NCI-H2029 treated with DMSO at 0.1 percent for 48 hours (cell line): ENCODE measurements at places on chromosomes 5 and 9.

DNA sequence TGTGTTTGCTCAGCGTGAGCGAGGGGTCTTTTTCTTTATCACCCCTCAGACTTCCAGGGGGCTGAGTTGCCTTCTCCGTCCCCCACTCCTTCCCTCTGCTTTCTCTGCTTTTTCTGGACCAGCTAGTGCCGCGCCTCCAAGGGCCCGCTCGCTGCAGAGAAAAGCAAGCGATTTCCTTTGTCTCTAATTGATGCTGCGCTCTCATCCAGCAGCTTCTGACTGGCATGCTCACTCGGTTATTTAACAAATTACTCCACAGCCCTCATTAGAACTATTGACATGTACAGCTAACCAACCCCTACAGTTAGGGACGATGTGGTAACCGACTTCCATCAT is 288.0 kb downstream of the ELAVL2 start:
- no peak for DNase-seq

DNA sequence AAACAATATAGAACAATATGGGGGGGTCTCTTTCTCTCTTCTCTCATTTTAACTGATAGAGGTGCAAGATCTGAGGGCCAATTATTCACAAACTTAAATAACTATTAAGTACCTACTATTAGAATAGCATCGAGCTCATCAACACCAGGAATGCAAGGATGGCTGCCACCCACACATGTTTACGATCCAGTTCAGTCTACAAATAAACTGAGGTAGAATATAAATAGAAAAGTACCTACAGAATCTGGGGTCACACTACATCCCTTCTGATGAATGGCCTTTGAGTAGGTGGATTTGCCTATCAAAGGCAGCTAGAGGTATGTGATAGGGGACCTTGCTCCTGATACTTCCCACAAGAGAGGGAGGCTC is 91.8 kb upstream of the ZNF366 start:
- no peak for DNase-seq

GRCh38 chr5:13278148-13278547 is 666.3 kb downstream of the DNAH5 start:
- DNase-seq: no peak

- DNase-seq: no peak
Observed at GRCh38 chr5:104626122-104626521, 1063.5 kb upstream of the NUDT12 start.

GRCh38 chr5:29715167-29715566 is 1478.3 kb upstream of the CDH6 start:
- no peak for DNase-seq

GRCh38 chr5:137142764-137143605 is 356.1 kb downstream of the SPOCK1 start:
- DNase-seq: no peak

GRCh38 chr9:82552784-82553183 is 510.2 kb downstream of the RASEF start:
- no peak for DNase-seq

DNA sequence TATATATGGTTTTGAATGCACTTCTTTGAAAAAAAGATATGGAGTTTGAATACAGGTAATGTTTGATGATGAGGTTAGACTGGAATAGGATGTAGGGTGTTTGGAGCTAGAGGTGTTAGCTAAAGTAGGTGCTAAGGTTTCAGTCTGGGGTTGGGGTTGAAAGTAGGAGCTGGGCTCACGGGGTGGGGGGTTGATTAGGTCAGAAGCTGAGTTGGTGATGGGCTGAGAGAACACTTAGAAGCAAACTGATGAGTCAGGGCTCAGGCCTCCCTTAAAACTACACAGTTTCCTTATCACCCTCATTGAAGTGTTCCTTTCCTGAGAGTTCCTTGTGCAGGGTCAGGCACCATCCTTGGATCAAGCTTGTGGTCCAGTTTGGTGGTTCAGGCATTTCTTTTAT is 308.8 kb upstream of the ADAMTS16 start:
- DNase-seq: no peak

- DNase-seq: no peak
Observed at GRCh38 chr5:113487416-113487780, 855 bp downstream of the MCC start.

GRCh38 chr5:75525344-75525743 is 13.7 kb downstream of the POLK start:
- no peak for DNase-seq

GRCh38 chr5:119402081-119402480 is 46.3 kb downstream of the TNFAIP8 start:
- no peak for DNase-seq

DNA sequence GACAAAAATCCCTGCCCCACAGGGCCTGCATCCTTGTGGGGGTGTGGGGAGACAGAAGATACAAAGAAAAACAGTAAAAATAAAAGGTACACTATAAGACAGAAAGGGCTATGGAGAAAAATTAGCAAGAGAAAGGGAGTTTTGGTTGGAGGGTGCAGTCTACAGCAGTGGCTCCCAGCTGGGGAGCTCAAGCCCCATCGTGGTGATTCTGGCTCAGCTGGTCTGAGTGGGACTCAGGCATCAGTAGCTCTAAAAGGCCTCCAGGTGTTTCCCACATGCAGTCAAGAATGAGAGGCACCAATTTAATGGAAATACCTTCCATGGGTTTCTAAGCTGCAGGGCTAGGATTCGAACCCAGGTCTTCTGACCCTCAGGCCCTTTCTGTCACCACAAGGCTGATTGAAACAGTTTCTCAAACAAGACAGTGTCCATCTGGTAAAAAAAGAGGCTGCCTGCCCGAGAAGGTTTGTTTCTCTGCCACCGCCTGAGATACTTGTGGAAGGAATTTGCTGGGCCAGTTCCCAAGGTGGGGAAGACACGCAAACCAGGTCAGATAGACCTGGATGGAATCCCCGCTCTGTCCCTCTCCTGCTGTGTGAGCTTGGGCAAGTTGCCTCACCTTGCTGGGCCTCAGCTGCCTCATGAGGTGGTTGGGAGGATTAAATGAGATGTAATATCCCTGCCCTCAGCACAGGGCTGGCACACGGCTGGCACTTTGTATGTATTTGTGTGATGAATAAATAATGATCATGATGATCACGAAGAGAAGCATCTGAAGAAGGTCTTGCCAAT is 43.1 kb downstream of the COL27A1 start:
- DNase-seq: no peak

- no peak for DNase-seq
Observed at GRCh38 chr5:146098047-146098446, 7.3 kb downstream of the PLAC8L1 start.

GRCh38 chr9:15851766-15852165 is 298.9 kb downstream of the CCDC171 start:
- no peak for DNase-seq

- no peak for DNase-seq
Observed at GRCh38 chr5:117461403-117461802, 886.8 kb upstream of the SEMA6A start.

DNA sequence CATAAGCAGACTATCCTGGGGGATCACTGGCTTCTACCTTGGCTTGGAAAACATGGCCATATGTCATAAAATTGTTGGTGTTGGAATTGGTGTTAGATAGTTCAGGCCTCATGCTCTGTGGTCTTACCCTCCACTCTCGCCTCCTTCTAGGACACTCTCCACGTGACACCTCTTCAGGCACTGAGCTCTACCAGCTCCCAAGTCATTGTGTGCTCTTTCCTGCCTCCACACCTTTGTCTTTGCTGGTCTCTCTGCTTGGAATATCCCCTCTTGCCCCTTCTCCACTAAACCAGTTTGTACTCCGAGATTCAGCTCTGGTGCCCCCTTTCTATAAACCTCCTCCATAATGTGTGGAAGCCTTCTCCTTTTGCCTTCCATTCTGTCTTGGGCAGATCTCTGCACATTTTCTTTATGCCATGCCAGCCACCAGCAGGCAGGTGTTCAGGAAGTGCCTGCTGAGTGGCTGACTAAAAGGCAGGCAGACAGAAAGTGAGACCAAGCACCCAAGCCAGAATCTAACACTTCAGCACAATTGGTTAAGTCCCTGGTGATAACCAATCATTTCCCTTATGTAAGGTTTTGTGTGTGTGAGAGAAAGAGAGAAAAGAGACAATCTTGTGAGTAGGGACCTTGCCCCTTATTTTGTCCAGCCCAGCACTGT is 37.7 kb downstream of the SAR1B start:
- no peak for DNase-seq

GRCh38 chr9:2730971-2731370 is 13.7 kb downstream of the KCNV2 start:
- no peak for DNase-seq

- no peak for DNase-seq
Observed at GRCh38 chr5:153742060-153742459, 251.6 kb downstream of the GRIA1 start.

DNA sequence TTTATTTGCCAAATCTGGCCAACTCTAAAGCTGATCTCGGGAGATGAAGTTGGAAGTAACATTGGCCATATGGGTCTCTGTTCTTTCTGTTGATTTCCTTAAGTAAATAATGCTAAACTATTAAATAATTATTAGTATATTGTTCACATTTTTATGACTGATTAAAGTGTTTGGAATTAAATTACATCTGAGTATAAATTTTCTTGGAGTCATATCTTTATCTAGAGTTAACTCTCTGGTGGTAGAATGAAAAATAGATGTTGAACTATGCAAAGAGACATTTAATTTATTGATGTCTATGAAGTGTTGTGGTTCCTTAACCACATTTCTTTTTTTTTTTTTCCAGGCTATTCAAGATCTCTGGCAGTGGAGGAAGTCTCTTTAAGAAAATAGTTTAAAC is 9.3 kb upstream of the FGF18 start:
- no peak for DNase-seq

GRCh38 chr5:178423431-178423830 is 166.8 kb downstream of the COL23A1 start:
- no peak for DNase-seq

DNA sequence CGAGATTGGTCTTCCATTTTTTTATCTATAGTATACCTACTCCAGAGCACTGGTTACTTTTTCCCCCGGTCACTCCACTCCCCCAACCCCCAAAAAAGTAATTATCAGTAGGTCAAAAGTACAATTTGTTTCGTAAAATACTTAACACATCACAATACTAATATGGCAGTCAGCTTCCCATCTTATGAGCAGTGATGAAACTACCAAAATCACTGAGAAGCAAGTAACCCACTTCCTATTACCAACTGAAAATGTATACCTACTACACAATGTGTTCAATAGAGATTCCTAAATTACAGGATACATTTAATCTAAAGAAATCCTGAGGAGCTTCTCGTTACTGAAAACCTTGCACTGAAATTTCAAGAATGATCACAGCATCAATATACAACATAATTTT is 1.9 kb downstream of the CERT1 start:
- no peak for DNase-seq

- no peak for DNase-seq
Observed at GRCh38 chr5:56170557-56170956, 62.6 kb downstream of the ANKRD55 start.

GRCh38 chr5:171525085-171525484 is 105.6 kb downstream of the FGF18 start:
- no peak for DNase-seq

DNA sequence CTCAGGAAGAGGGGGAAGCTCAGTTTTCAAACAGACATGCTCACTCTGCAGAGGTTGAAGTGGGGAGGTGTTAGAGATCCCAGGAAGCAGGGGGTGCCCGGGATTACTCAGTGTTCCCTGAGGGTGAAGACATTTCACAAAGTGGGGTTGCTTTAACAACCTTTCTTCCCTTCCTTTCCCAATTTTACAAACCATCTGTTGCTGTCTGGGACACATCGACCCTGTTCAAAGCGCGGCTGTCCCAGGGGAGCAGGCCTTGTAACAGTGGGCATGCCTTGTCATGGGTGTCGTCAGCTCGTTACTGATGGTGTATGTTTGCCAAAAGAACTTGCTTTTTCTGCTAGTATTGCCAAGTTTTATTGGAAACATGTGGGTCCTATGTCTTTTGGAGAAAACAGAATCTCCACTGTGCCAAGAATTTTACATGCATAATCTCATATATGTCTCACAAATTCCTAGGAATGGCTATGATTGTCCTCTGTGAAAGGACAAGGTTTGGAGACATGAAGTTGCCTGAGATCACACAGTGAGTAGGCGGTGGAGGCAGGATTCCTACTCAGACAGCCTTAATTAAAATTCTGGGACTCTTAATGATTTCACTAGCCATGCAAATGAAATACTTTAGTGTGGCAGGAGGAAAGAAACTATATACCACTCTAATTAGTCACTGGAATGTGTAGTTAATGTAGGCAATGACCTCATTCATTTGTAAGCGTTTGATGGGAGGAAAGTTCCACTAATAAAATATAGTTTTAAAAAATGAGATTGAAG is 198.9 kb downstream of the NXNL2 start:
- DNase-seq: no peak

DNA sequence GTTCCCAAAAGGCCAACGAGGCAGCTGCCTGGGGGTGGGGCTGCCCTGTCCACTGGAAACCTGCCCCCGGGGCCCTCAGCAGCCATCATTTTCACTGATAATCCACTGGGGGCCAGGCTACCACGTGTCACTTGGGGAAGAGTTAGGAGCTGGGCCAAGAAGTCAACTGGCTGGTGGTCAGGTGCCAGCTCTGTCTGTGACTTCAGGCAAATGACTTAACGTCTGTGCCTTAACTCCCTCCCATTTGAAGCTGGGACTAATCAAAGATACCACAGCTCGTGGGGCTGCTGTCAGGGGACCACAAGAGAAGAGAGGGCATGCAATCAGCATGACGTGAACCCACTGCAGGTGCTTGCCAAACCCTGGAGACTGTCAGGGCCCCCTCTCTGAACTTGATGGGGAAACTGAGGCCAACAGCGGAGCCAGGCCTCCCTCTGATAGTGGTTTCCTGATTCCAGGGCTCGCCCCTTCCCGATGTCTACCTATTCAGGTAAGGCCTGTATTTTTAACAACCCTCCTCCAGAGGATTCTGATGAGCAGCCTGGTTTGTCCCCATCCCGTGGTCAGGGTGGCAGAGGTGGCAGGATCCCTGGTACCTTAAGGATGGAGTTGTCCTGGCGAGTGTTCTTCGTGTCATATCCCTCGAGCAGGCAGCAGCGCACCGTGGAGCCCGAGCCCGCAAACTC is 12.3 kb upstream of the DPM2 start:
- DNase-seq: no peak

DNA sequence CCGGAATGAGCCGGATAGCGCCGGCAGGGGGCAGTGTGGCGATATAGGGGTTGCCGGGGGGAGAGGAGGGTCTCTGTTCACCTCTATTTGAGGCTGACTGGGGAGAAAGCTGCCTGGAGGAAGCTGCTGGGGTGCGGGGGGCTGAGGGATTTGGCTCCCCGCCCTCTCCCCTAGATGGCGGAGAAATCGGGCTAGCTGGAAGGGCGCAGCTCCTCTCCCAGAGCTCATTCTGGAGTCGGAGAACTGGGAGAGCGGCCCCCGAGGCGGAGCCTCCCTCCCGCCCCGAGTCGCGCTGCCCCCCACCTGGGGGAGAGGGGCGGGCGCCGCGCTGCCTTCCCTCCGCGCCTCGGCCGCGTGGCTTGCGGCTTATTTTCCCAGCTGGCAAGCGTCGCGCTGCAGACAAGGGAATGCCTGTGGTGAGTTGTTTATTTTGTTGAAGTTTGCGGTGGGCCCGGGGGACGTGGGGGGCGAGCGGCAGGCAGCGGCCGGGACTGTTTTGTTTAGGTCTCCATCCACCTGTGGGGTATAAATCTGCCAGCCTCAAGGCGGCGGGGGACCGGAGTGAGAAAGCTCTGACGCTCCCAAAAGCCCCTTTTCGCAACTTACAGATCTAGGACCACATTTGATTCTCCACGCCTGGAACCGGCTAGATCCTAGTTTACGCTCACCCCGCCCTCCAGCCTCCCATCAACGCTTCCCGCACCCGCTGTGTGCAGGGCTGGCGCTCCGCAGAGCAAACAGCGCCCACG is 4.1 kb upstream of the RGMB start:
- no peak for DNase-seq
